Stimulated activated CD8-positive, alpha-beta memory T cell treated with anti-CD3 and anti-CD28 coated beads, Interleukin-4, amount 100 ng/mL, for 24 hours (primary cell): ENCODE measurements at places on chromosomes 6 and 20.

GRCh38 chr6:12270551-12271230, 19.5 kb upstream of the EDN1 start:
- DNase-seq: no peak

DNA sequence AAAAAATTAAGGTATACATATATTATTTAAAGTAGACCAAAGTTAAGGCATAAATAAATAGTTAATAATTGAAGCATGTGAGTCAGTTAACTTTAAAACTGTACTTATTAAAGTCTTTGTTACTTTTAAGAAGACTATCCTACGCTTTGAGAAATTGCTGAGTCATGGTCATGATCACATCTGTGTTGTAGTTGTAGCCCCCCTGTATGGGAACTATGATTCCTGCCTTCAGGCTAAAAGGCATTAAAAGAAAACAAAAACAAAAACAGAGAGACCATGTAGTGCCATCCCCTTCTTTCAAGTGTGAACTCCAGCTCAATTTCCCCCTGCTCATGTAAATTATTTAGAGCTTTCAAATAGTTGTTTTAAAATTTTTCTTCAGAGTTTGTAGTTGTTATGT, 123.4 kb downstream of the FLRT3 start:
- DNase-seq: no peak

DNA sequence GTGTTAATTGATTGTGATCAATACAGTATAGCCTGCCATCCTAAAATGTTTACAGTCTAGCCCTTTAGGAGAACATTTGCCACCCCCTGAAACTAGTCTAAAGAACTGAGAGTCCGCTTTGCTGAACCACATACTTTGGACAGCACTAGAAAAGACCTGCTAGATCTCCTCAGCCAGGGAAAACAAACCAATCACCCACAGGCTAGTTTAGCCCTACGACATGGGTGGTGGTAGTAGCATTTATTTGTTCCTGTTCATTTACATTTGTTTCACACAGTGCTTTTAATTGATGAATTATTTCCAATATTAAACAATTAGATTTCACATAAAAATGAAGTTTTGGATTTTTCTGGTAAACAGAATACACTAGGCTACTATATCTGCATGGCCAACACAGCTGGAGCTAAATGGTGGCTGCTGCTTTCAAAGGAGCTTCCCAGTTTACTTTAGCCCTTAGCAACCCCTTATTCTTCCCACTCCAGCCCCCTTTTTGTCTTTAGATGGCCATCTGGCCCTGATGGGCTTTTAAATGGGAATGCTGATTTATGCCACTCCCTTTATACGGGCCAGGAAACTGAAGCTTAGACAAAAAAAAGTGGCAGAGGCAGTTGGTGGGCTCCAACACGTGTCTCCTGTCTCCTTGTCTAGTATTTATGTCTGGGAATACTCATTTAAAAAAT, 72.4 kb downstream of the ADGRG6 start:
- DNase-seq: no peak

DNA sequence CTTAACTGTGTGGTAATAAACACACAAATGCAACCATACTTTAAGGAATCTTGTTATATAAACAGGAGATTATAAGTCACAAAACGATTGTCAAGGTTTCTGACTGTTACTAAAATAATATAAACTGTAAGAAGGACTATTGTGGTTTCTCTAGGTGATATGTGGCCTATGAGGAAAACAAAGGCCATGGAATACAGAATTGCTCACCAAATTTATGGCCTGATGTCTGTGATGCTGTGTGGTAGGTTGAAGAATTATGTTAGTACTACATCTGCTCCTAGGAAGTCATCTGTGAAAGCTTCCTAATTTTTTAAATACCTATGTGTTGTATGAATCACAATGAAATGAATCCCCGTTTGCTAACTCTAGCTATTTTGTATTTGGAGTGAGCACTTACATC, 875.4 kb upstream of the MAP3K7 start:
- no peak for DNase-seq

GRCh38 chr20:24445510-24446170, 23.8 kb upstream of the SYNDIG1 start:
- DNase-seq: no peak
